Heart left ventricle (tissue), 16 donors: ENCODE measurements at places on chromosomes 6 and 20. TPM values are rescaled to one million over a fixed set of nuclear protein-coding genes. Genes with fewer than 3 reads are reported as not detected.

Gene CEP43
- total RNA-seq, result 15.5 TPM

GRCh38 chr6:85459224-85459901, 9.5 kb downstream of the NT5E start:
- no peak for DNase-seq

GRCh38 chr20:41734506-41734945, 116.3 kb upstream of the CHD6 start:
- peak; percentile 23 for DNase-seq

Gene SCRT2
- not detected for total RNA-seq

GRCh38 chr6:31697555-31697954, 5.6 kb downstream of the ABHD16A start:
- DNase-seq, result no peak

DNA sequence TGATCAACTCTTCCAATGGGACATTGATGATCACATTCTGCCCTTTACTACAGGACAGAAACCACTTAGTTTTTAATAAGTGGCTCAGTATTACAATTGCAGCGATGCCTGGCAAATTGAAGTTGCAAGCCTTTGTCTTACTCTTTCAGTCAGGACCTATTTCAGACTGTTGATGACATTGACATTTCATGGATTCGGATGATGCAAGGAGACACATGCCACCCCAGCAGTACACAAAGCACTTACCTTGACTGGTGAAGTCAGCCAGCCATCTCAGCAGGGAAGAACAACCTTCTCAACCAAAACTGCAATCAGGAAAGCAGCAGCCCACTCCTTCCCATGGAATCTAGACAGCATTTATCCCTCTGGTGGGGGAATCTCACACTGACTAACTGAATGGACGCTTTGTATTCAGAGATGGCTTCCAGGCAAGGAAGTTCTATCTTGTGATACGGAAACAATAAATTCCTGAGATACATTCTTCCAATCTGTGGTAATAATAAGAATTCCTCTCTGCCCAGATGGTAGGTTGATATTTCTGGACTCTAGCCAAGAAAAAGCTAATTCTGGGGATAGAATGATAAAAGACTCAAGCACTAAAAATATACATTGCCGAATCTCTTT, 24.8 kb downstream of the NFYA start:
- DNase-seq, result no peak

DNA sequence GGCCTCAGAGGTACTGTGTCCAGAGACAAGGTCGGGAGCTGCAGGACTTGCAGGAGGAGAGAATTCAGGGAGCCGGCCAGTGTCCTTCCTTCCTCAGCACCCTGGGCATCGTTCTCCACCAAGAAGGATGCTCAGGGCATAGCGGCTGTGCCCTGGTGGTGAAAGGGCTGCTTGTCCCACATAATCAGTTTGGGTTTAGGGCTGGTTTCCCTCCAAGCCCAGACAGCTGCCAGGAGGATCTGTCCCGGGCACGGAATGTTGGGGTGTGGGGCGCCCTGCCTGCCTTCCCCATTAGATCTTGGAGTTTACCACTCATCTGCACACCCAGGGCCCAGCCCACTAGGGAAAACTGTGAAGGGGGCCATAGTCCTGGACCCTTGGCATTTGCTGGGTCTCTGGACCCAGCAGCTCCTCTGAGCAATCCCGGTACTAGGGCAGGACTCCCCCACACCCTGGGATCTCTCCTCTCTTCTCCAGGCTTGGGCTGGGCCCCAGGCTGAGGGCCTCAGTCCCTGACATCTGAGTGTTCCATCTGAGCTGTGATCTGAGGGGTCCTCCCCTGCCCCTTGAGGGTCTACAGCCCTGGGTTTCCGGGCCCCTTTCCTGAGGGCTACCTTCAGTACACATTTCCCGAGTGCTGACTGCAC, 18.6 kb upstream of the SPDEF start:
- no peak for DNase-seq

DNA sequence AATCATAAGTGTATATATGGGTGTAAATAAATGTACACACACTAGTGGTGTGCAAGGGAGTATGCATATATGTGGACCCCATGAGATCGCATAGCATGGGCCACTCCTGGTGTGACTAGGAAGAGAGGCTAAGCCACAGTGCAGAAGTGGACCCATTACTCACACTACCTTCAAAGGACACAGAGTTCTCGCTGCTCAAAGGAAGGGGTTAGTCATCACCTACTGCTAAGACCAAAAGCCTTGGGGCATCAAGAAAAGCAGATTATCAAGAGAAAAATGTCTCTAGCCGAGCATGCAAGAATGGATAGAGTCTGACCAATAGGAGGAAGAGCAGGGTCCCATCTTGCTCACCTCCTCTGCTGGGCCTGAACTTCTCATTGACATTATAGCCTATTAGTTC, 195.5 kb downstream of the MAFB start:
- no peak for DNase-seq

Gene BCAS1
- total RNA-seq, result not detected

DNA sequence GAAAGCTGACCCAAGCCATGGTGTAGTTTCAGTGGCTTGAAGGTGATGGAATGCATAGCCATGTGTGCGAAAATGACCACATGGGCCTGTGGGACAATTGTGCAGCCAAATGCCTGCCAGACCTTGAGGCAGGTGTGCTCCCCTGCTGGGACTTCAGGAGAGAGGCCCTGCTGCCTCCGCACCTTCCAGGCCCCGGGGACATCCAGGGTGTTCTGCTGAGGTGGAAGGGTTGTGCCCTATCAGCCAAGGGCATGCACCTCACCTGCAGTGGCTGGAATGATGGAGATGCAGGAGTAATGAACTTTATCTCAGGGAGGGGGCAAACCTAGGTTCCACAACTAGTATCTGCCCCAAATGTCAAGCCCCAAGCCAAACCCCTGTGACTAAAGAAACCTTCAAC, 44.0 kb downstream of the PRND start:
- no peak for DNase-seq

Gene PKIG
- total RNA-seq, result 200 TPM

- DNase-seq, result no peak
Measured at GRCh38 chr20:32165836-32166545, 41.6 kb downstream of the PLAGL2 start.

DNA sequence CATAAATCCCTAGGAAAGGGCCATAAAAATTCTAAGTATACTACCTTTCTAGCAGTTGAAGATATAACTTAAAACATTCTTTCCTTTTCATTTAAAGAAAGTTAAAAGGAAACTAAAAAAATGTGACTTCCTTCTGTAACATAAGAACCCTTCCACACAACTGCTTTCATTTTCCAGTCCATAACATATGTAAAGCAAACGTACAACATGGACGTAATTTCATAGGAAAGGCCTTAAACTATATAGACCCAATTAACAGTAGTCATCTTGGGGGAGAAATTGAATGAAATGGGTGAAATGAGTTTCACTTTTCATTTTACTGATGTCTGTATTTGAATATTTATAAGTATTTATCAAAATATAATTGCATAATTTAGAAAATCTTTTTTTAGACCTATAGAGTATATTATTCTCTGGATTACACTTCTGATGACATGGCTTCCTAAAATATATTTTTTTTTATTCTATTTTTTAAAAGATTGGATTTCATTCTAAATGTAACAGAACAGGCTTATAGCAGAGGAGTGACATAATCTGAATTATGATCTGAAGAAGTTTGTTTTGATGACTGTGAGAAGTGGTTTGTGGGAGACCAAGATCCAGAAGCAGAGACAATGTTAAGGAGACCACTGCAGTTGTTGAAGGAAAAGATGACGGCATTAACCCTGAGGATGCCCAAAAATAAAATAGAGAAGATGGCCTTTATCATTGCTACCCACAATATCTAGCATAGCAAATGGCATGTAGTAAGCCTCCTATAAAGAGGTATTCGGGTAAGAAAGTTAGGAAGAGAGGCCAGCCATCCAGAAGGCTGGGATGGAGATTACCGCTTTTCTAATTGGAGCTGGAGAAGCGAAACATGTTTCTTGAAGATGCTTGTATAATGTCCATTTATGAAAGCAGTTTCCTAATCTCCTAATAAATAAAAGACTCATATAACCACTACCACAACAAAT, 260.4 kb downstream of the PTPRK start:
- no peak for DNase-seq

DNA sequence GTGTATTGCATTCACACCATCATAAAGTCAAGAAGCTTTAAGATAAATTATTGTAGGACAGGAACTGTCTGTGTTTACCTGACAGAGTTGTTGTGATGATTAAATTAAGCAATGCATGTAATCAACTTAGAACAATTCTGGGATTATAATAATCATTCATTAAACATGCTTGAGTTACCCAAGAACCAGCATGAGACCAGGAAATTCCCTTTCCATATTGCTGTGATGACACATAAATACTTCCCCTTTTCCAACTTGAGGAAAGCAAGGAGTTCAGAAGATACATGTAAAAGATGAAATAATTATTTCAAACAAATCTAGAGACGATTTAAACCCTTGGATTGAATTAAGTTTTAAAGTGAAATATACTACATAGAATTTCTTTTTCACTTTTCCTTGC, 404.4 kb downstream of the GJA1 start:
- DNase-seq, result no peak

Gene SAMD10
- 4.8 TPM for total RNA-seq

Gene PAK1IP1
- total RNA-seq, result 8.8 TPM

Gene NQO2
- 39.6 TPM for total RNA-seq

DNA sequence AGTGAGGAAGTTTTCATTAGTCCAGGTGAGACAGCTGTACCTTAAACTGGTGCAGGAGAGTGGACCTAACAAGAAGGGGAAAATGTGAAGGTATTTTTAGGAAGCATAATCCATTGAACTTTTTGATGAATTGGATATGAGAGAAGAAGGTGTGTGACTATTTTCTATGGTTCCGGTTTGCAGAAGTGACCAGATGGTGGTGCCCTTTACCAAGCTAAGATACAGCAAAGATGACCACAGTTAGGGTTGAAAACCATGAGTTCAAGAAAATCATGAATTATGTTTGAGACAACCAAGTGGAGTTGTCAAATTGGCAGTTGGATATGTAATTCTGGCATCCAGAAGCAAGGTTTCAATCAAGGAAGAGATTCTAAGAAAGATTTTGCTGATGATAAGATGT, 61.9 kb upstream of the NRSN1 start:
- DNase-seq, result no peak

GRCh38 chr6:52953911-52954839, 40.9 kb downstream of the GSTA4 start:
- DNase-seq, result no peak

Gene RANBP9
- total RNA-seq, result 39.7 TPM

- no peak for DNase-seq
Measured at GRCh38 chr6:149168968-149169367, 148.5 kb upstream of the TAB2 start.

GRCh38 chr20:2754424-2754823, 46.0 kb downstream of the CPXM1 start:
- no peak for DNase-seq

DNA sequence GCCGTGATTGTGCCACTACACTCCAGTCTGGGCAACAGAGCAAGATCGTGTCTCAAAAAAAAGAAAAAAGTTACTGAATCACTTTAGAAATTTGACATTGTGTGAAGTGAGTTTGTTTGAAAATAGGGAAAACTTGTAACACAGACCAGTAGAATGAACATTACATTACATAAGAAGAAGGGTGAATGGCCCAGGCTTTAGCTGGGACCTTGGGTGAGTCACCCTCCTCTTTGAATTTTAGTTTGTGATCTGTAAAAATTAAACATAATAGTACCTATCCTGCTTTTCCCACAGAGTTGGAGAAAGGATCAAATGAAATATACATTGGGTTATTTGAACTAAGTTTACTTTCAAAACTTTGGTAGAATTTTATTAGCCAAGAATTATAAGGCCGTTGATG, 56.3 kb downstream of the KCNS1 start:
- no peak for DNase-seq

Gene TCF15
- 8.5 TPM for total RNA-seq

Gene SLA2
- total RNA-seq, result 3.0 TPM

Gene SLC52A3
- total RNA-seq, result 1.4 TPM

DNA sequence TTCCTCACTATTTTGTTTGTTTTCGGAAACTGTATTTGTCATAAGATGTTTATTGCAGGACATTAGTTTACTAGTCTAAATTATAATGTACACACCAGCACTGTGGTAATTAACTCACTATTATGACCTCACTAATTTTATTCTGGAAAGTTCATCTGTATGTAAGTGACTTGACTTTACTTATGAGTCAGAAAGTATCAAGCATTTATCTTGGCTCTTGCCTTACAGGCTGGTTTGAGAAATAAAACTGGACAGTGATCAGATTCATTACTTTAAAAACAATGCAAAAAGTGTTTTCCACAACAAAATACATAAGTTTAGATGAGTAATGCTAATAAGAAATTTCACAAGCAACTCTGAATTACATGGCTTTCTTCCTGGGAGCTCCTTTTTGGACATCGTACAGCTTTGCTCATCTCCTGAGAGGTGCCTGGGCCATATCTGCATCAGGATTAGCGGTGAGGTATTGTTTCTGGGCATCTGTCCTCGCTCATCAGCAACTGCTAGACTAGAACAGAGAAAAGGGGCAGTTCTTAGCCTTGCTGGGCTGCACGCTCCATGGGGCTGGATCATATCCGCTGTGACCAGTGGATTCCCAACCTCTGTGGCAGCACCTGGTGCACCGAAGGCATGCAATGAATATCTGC, 179.8 kb downstream of the SOD2 start:
- no peak for DNase-seq

DNA sequence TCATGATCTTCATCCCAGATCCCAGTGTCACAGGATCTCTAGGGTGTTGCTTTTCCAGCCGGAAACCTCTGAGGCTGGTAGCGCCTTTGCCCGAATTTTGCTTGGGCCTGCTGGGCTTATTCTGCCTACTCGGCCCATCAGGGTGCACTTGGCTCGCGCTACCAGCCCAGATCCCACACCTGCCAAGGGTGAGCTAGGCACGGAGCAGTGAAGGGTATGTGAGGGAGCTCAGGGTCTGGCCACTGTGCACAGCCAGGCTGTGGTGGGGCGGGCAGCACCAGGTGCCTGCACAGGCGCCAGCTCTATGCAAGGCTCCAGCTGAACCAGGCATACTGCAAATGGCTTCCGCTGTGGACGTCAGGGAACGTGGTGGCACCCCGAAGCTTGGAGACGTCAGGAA, 693.4 kb upstream of the FLRT3 start:
- DNase-seq, result no peak

GRCh38 chr6:10413262-10413849, 1.5 kb downstream of the TFAP2A start:
- DNase-seq, result no peak

Gene LRP11
- 12.2 TPM for total RNA-seq

DNA sequence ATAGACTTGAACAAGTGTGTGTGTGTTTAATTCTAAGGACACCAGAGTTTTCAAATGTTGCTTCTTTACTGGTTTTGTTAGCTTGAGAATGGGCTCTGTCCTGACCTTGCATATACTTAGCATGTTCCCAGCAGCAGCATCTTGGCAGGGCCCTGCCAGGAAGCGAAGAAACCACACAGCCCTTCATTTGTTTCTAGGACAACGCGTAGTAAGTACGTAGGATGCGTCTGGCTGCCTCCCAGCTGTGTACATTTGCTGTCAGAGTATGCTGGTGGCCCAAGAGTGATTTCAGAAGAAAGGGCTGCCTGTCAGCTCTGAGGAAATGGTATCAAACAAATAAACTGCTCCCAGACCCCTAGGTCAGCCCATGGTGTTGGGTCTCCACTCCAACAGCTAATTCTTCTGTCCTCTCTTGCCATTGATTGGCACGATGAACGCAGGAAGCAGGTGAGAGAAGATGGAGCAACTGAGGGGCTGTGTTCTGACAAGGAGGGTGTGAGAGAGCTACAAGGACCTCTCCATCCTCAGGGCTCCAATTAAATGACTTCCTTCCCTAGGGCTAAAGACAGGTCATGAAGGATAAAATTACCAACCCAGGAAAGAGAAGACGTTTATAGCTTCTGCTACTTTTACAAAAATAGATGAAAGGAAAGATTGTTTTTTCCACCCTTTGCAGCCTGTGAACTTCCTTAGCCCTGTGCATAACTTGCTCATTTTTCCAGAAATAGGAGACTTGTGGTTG, 55.9 kb upstream of the HDDC2 start:
- peak; percentile 48 for DNase-seq

Gene MEI4
- 0.67 TPM for total RNA-seq
